ENCODE measurements at places on chromosomes 12 and 14.

DNA sequence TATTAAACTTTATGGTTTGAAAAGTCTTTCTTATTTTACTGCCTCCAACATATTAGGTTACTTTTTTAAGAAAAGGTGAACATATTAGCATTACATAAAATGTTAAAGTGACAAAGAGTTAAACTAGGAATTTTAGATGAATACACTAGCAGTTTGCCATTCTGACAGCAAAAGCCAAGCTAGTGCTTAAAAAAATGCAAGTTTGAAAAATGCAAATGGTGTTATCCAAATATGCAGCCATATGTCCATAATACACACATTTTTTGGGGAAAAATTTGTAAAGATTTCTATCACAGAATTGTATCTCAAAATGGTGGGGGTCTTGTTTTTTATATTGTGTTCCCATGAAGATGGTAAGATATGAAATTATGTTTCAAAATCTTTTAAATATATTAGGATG, 466.1 kb downstream of the FOXG1 start:
- DNase-seq: no peak

DNA sequence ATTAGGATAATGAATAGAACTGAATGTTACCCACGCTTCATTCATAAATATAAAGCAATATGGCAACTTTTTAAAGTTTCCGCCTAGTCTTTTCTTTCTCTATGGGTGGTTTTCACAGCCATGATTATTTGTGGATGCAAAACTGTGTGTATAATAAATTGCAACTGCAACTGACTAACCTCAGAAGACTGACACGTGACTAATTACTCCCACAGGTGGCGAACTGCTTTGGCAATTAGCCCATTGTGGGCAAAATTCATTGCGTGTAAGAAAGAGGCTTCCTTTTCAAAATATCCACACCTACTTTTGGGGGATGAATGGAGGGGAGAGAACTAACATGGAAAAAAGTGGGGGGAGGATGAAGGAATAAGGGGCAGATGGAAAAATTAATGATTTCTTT, 79.0 kb downstream of the SLC25A21 start:
- DNase-seq: no peak

- no peak for DNase-seq
Measured at GRCh38 chr14:30402846-30403245, 156.1 kb upstream of the G2E3 start.

- no peak for DNase-seq
Measured at GRCh38 chr14:102819747-102820330, 42.6 kb downstream of the TRAF3 start.

- DNase-seq: no peak
Measured at GRCh38 chr14:102809870-102810269, 32.6 kb downstream of the TRAF3 start.

DNA sequence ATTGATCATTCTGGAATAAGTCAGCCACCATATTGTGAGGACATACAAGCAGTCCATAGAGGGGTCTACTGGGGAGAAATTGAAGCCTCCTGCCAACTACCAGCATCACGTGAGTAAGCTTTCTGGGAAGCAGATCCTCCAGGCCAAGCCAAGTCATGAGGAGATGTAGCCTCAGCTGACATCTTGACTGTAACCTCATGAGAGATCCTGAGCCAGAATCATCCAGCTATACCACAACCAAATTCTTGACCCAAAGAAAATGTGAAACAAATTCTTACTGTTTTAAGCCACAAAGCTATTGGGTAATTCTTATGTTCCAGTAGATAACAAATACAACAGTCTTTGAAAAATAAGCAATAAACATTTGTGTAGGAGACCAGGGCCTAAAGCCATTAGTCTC, 479.4 kb upstream of the DCN start:
- no peak for DNase-seq

GRCh38 chr14:54778618-54779345, 123.8 kb downstream of the GCH1 start:
- no peak for DNase-seq

DNA sequence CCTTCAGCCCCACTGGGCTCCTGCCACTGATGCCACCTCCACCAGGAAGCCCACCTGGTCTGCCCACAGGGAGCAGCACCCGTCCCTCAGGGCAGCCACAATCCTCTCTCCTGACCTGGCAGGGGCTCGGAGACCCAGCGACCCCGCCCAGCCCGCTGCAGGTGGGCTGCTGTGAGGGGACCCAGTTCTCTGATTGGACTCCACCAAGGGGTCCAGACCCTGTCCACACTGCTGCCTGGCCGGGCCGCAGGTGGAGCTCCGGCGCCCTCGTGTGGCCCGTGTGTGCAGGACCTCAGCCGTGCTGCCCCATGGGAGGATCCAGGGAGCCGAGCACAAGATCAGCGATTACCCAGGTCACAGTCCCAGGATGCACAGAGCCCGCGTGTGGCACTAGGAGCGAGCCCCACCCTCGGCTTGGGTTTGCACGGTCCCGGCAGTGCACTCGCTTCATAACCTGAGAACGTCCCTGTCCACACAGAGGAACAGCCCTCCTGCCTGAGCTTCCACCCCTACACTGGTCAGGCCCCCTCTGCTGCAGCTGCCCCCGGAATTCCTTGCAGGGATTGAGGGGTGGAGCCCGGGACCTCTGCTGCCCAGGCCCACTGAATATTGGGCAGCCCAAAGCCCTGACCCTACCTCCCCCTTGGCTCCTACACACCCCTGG, 35.4 kb upstream of the TMEM179 start:
- peak; percentile 66 for DNase-seq

GRCh38 chr12:99059824-99060511, 414.9 kb downstream of the APAF1 start:
- no peak for DNase-seq

DNA sequence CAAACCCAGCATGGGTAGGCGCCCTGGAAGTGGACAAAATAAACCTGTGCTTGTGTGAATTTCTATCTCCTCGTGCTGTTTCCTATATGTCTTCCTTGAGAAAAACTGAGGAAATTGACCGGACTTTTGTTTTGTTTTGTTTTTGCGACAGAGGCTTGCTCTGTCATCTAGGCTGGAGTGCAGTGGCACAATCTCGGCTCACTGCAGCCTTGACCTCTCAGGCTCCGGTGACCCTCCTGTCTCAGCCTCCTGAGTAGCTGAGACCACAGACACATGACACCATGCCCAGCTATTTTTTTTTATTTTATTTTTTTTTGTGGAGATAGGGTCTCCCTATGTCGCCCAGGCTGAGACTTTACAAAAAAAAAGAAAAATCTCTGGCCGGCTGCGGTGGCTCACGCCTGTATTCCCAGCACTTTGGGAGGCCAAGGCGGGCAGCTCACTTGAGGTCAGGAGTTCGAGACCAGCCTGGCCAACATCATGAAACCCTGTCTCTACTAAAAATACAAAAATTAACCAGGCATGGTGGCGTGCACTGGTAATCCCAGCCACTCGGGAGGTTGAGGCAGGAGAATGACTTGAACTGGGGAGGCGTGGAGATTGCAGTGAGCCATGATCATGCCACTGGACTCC, 22.5 kb upstream of the MIA2 start:
- DNase-seq: no peak

- DNase-seq: no peak
Measured at GRCh38 chr14:99562856-99563748, 40.9 kb downstream of the CCDC85C start.

DNA sequence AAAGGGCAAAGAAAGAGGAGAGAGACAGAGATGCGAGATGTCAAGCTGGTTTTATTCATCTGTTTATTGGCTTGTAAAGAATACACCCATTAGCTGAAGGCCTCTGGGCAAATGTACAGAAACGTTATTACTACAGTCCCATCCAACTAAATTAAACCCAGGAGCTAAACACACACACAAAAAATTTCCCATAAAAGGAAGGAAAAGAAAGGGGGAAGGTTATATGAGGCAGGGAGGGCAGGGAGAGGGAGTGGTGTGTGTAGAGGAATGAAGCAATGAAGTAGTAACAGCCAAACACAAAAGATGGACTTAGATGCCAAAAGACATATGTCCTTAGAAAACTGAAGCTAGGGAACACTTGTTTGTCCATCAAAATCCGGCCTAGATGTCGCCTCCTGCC, 3.1 kb upstream of the MFAP5 start:
- DNase-seq: no peak

- DNase-seq: no peak
Measured at GRCh38 chr12:104329707-104330532, 26.4 kb downstream of the EID3 start.

DNA sequence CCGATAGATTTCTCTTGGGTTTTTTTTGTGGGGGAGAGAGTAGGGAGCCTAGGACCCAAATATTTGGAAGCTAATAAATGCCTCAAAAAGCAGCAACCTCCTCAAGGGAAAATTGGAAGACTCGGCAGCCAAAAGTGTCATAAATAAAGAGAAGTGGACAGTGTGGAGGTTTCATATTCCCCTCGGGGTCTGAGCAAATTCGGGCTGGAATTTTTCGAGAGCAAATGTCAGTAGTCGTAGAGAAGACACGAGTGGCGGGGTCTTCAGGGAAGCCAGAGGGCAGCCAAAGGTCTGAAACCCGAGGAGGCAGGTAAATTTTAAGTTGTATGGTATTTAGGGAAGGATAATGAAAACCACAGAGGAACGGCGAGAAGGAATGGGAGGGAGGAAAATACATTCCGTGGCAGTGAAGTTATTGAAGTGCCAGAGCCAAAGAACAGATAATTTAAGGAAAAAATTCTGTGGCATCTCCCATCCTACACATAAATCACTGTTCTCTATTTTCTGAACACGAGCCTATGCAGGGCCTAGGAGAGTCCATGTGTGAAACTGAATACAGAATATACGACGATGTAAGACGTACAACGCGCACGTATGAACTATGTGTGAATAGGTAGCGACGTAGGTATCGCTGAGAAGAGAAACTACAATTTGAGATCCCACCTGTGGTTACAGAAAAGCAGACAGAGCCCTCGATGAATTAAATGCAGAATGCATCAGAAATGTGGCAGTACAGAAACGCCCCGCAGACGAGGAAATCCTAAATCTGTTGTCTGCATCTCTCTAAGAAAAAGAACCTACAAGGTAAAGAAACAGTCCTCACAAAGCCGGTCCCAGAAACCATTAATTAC, 12.9 kb downstream of the BCL11B start:
- DNase-seq: peak; percentile 35

GRCh38 chr12:19129122-19129485, 429 bp upstream of the PLEKHA5 start:
- no peak for DNase-seq

GRCh38 chr14:68934066-68934465, 45.0 kb downstream of the ACTN1 start:
- no peak for DNase-seq

GRCh38 chr14:27881646-27882045, 884.9 kb upstream of the FOXG1 start:
- no peak for DNase-seq

DNA sequence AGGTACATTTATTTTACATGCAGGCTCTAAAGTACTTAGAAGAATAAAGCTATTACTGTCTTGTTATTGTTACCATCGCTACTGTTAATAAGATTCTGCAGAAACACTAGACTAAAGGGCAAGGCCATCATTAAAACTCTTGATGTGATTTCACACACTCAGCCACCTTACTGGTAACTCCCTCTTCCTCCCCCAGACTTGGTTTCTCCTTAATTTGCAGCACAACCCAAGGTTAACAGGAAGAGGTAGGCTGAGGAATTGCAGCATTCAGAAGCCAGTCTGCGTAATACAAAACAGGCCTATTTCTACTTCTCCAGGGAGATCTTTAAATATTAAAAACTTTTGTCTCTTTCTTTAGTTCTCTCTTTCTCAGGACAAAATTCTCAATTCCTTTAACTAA, 210.3 kb downstream of the BTG1 start:
- DNase-seq: no peak

DNA sequence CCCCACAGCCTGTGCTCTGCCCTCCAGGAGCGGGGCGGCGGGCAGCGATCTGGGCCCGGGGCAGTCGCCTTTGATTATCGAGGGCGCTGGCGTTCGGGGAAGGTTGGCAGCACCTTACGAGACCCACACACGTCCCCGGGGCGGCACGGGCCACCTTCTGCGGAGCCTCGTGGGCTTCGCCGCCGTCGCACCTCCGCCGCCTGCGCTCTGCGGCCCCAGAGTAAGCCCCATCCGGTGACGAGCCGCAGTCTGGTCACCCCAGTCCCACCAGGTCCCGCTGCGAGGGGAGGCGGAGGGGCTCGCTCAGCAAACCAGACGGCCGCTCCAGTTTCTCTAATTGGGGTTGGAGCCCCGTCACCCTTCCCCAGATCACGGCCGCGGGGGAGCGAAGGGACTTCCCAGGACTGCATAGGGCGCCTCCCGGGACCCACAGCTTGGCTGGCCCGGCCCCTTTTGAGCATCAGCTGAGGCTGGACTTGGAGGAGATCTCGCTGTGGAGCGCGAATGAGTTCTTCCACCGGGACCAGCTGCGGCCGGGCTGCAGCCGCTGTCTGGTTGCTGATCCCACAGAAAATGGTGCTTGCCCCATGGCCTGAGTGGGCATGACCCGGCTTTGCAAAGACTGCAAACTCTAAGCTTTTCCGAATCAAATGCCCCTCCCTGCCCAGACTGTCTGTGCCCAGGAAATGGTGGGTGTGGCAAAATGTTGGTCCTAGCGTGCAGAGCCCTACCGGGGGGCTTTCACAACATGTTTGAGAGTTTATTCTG, 560 bp downstream of the LGALS3 start:
- peak; percentile 40 for DNase-seq

- no peak for DNase-seq
Measured at GRCh38 chr12:65501093-65501621, 222.7 kb downstream of the MSRB3 start.

DNA sequence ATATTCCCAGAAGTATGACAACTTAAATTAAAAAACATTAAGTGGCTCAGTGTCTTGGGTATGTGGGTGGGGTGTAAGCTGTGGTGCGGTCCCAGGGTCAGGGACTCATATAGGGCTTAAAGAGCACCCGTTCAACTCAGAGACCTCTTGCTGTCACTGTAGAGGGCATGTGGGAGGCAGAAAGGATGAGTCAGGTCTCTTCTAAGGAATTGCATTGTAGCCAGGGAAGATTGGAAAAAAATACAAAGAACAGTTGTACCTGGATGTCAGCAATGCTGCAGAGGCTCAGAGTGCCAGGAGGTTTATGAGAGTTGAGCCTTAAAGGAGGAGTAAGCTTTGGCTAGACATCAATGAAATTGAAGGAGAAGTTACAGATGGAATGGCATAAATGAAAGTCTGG, 104.1 kb downstream of the MYRFL start:
- no peak for DNase-seq

DNA sequence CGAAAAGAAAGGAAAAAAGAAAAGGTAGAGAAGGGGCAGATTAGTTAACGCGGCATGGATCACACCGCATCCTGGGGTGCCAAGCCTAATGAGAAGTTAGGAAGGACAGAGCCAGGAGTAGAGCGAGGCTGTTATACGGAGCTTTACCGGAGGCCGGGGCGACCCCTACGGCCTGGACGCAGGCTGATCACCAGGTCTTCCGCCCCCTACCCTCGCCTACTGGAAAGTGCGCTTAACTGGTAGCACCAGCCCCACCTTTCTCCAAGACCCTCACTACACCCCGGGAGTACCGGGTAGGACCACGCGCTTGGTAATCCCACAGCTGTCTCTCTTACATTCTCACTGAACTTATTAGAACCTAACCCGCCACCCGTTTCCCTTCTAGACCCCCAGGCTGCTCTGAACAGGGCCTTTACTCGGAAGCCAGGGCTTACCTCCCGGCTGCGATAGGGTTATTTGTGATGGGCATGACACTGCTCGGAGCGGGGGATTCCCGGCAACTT, 33.8 kb downstream of the WBP11 start:
- no peak for DNase-seq

GRCh38 chr12:55736780-55737580, 5.9 kb upstream of the GDF11 start:
- DNase-seq: peak; percentile 76

Data from activated CD4-positive, alpha-beta T cell treated with anti-CD3 and anti-CD28 coated beads for 48 hours (primary cell).